Stimulated activated CD4-positive, alpha-beta T cell treated with anti-CD3 and anti-CD28 coated beads, Interleukin-1b, Interleukin-23, amount 100 ng/mL, for 1 hour (primary cell): ENCODE measurements at places on chromosomes 3 and 15.

DNA sequence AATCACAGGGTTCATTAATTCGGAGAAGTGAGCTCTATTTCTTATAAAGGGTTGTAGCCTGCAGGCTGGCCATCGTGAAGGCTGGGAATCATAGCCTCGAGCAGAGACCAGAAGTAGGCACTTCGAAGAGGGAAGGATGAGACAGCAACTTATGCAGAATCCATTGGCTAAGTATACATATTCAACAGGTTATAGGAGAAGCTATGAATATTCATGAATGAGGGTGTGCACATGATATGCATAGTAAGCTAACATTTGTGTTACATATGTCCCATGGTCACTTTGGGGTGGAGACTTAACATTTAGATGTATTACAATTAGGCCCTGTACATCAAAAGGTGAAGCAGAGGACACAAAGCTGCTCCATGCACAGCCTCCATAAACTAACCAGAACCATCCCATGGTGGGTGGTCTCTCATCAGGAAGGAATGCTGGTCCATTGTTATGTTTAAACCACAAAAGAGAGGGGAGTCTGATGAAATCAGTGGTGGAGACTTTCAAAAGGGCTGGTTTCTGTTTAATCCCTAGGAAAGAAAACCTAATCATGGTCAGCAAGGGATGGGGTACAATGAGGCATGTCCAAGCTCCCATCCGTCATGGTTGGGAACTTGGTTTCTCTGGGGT, 80.8 kb upstream of the FHIT start:
- DNase-seq, result no peak

DNA sequence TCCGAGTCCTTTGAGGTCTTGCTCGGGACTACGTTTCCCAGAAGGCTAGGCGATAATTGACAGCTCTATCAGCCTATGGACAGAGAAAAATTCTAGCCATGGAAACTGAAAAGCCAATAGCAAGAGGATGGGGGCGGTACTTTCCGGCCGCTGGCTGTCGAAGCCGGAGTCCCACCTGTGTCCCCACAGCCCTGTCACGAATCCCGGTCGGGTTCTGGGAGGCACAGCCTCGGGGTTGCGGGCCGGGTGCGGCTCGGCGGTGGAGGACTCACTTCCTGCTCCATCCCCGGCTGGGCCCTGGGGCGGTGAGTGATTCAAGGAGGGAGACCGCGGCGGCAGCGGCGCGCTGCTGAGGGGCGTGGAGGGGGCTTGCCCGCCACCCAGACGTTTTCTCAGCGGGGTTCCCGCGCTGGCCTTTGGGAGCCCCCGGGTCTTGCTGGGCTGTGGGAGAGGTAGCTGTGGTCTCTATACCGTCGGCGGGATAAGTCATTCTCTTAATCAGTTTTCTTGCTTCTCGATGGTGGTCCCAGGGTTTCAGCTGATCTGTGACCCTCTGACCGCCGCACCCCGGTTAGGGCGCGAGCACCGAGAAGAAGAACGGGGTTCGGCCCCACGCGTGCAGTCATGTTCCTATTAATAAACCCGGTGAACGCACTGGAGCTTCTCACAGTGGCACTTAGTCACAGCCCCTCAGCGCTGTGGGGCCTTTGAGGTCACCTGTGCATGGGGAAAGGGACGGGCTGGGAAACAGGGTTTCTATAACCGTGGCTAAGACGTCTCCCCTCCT, at the start of gene ZNF774:
ZNF774 (plus strand) TSS at position 178 of the 787 bp plus-strand sequence. CDS start 2,377 bp downstream, outside the sequence.
- peak; percentile 73 for DNase-seq

DNA sequence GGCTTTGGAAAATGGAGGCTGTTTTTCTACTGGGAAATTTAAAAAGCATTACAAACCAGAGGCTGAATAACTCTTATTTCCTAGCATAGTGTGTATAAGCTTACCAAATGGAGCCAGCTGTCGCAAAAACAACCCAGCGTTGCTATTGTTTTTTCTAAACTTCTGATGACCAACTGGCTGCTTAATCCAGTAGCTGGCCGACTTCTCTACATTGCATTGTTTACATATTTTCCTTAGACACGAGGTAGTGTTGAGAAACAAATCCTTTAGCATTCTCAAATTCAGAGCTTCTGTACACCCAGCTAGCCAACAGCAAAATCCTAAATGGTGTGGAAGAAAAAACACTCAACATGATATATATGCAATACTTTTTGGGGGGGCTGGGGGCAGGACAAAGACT, 161.0 kb upstream of the ADAMTS9 start:
- DNase-seq, result no peak

GRCh38 chr15:89077750-89078149, 10.5 kb upstream of the ABHD2 start:
- DNase-seq, result no peak

DNA sequence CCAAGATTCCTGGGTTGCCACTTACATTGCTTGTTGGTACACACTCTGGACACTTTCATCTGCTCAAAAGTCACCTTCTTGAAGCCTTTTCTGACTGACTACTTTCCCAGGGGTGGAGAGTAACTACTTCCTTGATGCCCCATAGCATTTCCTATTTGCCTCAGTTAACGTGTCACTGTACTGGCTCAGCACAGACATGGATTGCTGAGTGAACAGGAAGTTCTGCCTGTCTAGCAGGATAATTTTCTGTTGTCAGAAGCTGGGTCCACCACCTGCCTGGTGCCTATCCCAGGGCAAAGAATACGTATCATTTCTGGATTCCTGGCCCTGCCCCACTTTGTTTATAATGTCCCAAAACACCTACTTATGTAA, 15.3 kb upstream of the ABHD17C start:
- DNase-seq, result no peak

- no peak for DNase-seq
Observed at GRCh38 chr3:20186600-20187004, 596 bp upstream of the SGO1 start.

GRCh38 chr15:57144448-57144847, 226.0 kb downstream of the TCF12 start:
- DNase-seq, result no peak

DNA sequence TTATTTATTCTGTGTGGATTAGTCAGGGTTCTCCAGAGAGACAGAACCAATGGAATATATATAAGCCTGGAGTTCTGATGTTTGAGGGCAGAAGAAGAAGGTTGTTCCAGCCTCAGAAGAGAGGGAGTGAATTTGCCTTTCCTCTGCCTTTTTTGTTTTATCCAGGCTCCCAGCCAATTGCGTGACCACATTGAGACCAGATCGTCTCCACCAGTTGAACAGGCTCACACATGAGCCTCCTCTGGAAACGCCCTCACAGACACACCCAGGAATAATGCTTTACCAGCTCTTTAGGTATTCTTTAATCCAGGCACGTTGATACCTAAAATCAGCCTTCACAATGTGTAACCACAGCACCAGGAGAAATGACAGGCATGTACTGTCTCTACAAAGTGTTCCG, 923.1 kb downstream of the TBL1XR1 start:
- DNase-seq, result no peak

GRCh38 chr3:50102558-50102957, 13.8 kb downstream of the RBM5 start:
- no peak for DNase-seq

GRCh38 chr3:126033051-126033745, 50.7 kb downstream of the SLC41A3 start:
- no peak for DNase-seq

DNA sequence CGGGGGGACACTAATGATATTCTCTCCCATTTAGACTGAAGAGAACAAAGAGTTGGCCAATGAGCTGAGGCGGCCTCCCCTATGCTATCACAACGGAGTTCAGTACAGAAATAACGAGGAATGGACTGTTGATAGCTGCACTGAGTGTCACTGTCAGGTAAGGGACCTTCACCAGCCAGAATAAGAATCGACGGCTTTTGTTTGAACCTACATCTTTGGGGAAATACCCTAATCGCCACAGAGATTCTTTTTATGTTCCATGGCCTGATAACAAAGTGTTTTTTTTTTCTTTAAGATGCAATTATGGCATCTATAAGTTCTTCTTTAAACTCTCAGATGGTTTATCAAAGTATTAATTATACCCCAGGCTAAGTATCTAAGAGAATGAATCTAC, 3.4 kb downstream of the THBS1 start:
- no peak for DNase-seq

DNA sequence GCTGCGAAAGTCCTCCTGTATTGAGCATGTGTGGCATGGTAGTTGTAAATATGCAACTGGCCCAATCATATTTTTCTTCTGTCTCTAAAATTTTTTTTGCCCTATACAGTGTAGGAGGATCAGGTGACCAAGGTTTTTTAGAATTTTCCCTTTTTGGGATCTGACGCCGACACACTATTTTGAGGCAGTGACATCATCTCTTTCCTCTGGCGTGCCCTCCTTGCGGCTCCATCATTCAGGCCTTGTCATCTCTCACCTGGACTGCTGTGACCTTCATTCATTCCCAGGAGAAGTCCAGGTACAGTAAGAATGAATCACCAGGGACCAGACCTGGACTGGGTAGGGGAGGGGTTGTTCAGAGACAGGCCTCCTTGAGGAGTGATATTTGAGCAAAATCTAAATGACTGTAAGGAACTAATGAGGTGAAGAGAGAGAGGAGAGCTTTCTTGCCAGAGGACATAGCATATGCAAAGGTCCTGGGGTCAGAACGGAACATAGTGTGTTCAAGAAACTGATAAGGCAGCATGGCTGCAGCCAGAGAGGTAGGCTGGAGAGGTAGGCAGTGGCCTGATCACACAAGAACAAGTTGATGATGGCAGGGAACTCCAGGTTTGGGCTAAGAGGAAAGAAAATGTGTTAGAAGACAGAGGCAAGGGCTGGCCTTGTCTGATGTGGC, 38.7 kb downstream of the ARNT2 start:
- DNase-seq, result no peak

DNA sequence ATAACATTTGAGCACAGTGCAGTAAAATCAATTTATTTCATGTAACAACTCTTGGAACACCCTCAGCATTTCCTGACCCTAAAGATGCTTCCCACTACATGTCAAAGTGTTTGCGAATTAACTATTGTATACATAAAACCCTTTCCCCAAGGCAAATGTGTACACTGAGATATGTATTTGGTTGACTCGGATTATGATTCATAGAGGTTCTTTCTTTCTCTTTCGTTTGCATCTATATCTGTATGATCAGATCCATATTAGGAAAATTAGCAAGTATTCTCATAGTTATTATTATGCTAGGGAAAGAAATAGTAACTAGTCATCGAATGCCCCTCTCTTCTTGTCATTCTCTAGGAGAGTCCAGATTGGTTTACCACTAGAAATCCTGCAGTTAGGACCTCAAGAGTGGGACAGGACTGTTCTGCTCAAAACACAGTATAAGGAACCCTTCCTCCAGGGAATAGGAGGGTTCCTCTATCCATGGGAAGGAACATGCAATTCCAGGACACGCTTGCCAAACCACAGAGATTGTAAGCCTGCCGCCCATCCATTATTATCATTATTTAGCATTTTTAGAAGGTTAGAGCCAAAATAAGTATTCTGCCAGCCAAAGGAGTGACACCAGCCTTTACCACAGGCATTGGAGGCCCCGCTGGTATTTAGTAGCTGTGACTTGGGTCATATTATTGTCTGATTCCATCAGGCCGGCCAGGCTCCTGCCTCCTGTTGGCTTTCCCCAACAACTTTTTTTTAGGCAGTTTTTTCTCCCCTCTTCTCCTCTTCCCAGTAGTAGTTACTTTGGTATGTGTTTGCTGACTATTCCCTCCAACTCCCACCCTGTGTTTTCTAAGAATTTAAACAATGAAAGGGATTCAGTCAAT, 100.7 kb downstream of the GALK2 start:
- DNase-seq, result no peak

- DNase-seq, result no peak
Observed at GRCh38 chr3:136994772-136995516, 37.2 kb downstream of the IL20RB start.

DNA sequence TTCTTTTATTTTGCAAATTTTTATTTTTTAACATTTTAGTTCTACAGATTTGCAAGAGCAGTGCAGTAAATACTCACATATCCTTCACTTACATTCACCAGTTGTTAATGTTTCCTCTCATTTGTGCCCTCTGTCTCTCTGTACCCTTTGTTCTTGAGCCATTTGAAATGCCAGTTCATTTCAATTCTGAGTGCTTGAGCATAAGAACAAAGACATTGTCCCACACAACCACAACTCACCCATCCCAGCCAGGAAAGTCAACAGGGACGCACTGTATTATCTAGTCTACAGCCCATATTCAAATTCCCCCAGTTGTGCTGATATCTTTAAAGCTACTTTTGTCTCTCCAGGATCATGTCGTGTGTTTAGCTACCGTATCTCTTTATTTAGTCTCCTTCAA, 141.4 kb upstream of the SLC6A11 start:
- no peak for DNase-seq
